ENCODE measurements at places on chromosomes 2 and 18.

GRCh38 chr18:73840319-73840945 lies 307.2 kb downstream of the FBXO15 start:
- no peak for DNase-seq

GRCh38 chr2:128580988-128581848 lies 262.6 kb upstream of the HS6ST1 start:
- peak; percentile 44 for DNase-seq

DNA sequence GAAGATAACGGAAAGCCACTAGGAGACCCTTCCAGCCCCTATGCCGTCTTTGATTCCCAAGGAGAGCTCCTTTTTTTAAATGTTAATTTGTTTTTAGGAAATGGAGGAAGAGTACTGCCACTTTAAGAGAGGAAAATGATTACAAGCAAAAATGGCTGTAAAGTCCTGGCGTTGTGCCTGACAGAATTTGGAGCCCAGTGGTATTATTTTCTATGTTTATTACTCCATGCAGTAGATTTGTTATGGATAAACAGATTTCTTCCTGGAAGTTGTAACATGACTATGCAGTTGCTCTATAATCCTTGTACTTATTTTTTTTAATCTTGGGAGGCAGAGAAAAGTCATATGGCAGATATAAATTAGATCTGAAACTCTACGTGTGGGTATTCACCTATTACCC lies 141.3 kb downstream of the GBX2 start:
- no peak for DNase-seq

- no peak for DNase-seq
Observed at GRCh38 chr18:72995558-72995957, 127.8 kb upstream of the NETO1 start.

DNA sequence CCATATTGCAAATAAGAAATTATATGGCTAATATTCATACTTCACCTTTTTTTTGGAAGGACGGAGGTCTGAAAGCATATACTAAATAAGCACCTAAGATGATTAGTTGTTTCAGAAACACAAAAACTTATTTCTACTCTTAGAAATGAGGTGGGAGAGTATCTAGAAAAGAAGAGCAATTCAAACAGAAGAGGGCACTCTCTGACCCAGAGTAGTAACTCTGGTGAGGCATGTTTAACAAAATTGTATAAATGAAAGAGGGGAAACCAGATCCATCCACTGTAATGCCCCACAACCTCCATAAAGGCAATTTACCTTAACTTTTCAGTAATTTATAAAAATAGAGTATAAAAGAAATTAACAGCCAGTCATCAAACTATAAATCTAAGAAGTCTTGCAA lies 669.6 kb upstream of the VRK2 start:
- DNase-seq, result no peak

GRCh38 chr2:165505514-165505913 lies 36.0 kb downstream of the CSRNP3 start:
- no peak for DNase-seq

DNA sequence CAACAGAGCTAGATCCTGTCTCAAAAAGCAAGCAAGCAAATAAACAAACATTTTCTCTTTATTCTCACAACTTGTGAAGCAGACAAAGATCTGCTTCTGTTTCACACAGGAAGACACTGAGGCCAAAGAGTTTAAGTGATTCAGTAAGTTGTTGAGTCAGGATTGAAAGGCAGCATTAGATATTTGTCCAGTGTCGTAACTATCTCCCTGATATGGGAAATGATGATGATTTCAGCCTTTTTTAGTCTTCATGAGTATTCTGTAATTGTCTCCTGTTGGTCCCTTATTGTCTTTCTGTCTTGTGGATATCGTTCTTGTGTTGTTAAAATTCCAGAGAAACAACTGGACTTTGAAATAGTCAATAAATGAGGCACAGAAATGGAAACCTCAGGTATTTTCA lies 59.6 kb downstream of the GATA6 start:
- DNase-seq, result no peak

- DNase-seq, result no peak
Observed at GRCh38 chr2:228535396-228535795, 353.9 kb upstream of the SPHKAP start.

GRCh38 chr2:223722226-223722625 lies 115.2 kb downstream of the AP1S3 start:
- no peak for DNase-seq

DNA sequence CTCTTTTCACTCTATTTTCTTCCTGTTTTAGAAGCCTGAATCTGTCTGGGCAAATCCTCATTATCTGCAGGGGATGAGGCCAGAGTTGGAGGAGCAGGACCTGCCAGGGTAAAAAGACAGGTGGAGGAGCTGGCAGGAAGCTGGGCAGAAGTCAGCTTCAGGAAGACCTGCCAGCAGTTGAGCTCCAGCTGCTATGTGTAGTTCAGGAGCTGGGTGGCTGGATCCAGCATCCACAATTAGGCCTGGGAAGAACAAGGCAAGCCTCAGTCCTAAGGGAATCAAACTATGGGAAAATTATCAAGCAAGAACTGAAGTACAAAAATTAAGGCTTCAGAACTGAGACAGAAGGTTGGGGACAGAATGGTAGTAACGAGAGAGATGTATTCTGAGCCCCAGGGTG lies 174.0 kb downstream of the MREG start:
- no peak for DNase-seq

- DNase-seq, result peak; percentile 52
Observed at GRCh38 chr2:72139874-72140620, 7.6 kb downstream of the CYP26B1 start.

DNA sequence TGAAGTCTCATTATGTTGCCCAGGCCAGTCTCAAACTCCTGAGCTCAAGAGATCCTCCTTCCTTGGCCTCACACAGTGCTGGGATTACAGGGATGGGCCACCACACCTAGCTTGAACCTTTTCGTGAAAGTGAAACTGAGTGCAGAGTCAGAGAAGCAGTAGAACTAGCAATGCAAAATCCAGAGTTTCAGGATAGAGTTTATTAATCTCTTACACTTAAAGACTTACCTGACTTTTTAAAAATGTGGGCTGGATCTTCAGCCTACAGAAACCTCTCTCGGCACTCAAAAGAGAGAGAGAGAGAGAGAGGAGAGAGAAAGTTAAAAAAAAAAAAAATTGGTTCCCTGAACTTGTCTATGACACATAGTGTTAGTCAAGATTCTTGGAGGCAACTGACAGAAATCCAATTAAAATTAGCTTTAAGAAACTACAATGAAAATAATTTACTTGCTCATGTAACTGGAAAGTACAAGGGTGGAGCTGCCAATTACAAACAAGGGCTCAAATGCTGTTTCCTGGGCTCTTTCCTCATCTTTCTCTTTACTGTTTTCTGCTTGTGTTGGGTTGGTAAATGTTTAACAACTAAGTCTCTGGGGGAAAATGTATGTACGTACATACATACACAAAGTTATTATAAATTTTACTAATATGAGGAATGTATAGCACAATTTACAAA lies 98.1 kb upstream of the CERS6 start:
- DNase-seq, result no peak

DNA sequence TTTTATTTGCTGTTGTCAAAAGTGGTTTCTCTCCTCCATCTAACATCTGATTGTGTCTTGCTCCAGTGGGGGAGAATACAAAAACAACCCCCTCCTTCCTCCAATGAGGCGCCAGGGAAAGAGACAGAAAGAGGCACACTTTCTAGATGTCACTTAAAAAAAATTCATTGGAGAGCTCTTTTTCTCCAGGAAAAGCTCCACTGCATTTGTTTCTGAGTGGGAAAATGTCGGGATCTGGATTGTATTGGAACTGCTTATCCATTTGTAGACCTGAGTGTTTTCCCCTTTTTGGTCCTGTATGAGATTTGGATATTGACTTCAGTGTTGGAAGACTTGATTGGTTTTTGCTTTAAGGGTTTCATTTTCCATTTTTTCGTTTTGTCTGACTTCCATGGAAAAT lies 995 bp downstream of the MBD5 start:
- no peak for DNase-seq

DNA sequence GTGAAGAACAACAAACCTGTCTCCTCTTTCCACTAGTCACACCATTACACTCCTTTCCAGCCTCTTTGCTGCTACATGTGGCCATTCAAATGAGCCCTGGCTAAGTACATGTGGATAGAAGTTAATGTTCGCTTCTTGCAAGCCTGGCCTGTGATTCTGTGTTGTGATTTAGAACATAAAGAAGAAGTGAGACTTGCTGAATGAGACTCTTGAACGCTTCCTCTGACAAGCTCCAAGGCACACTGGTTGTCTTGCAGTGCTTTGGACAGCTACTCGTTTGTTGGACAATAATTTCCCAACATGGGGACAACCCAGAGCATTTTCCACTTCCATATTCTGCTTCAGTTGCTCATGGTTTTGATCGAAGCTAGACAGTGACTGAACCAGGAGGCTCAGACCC lies 57.3 kb downstream of the CCDC74A start:
- no peak for DNase-seq

DNA sequence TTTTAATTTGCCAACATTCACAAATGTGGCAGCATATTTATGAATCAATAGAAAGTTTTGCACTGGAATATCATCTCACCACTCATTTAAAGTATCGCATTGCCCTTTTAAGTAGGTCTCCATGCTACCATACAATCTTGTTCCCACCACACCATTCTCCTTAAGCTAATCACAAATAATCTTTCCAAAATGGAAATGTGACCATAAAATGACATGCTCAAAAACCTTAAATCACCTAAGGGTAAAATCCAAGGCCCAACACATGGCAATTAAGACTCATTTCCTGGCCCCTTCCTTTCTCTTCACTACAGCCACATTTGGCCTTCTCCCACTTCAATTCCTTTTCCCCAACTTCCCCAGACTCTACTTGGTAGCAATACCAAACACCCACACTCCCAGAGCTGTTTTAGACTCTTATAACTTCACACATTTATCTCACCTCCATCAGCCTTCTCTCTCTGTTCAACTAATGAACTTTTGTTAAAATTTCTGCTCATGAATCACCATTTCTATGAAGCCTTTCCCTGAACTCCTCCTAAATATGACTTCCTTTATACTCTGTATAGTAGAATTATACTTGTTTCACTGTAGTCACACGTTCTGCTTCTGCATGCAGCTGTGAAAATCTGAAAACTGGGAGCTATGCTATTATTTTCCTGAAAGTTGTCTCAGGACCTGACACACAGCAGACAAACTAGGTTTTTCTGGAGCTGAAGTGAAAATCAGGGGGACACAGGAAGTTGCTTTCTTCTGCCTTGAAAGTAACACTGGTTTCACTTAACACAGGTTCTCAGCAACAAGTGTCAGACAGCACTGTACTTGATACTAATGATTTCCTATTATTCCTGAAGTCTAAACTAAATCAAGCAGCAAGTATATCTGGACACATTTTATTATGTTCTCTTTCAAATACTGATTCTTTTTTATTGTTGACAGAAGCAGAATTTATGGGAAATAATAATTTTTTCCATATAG lies 303.9 kb downstream of the ZEB2 start:
- no peak for DNase-seq

- DNase-seq, result peak; percentile 68
Observed at GRCh38 chr2:105515581-105516415, 116.9 kb upstream of the FHL2 start.

- DNase-seq, result no peak
Observed at GRCh38 chr2:224101820-224102630, 62.9 kb upstream of the SERPINE2 start.

DNA sequence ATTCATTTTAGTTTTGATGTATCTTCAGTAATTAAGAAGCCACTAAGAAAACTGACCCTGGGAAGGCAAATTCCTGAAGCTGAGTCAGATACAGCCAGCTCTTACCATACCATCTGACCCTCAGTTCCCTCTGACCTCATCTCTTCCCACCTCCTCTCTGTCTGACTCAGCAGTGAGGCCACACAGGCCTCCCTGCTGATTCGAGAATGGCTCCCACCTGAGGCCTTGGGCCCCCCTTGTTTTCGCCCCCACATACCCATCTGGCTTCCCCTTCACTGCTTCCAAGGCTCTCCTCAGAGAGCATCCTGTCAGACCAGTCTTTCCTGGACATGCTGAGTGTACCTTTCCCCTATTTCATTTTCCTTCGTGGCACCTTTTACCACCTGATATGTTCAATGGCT lies 71.0 kb upstream of the CYP1B1 start:
- DNase-seq, result no peak

- DNase-seq, result peak; percentile 67
Observed at GRCh38 chr18:57210107-57210715, 63.3 kb downstream of the BOD1L2 start.

DNA sequence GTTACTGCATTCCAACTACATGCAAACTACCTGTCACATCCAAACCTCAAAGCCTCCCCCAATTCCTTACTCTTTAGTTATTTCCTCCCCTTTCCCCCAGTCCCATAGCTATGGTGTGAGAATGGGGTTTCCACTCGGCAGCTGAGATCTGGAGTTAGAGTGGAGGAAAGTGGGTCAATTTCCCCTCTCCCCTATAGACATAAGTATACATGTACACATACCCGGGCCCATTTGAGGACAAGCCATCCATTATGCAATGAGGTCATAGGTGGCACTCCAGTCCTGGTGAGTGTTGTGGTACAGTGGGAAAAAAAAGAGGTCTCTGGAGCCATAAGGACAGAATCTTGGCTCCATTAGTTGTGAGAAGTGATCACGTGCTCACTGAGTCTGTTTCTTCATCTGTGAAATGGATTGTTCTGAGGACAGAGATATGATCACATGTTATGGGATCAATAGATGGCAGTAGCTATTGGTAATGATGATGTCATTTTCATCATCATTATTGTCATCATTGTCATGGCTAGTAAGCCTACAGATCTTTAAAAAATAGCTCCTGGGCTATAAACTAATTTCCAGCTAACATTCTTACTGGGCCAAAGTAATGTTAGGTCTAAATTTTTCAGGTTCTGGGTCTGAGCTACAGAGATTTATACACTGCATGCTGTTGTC lies 119.0 kb downstream of the BCL2L11 start:
- no peak for DNase-seq

DNA sequence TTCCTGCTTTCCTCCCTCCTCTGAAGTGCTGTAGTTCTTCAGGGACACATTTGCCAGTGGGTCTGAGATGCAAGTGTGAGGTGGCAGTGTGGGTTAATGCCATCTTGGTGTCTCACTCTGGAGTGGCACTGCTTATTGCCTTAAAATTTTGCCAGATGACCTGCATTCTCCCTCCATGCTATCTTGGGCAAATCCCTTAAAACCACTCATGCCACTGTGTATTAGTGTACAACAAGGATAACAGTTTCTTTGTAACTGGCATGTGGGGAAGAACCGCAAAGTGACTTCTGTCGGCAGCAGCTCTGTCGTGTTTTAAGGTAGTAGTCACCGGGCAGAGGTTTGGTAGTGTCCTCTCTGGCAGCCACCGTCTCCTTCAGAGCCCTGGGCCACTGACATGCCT lies 124.2 kb downstream of the NEDD4L start:
- DNase-seq, result peak; percentile 7
